ENCODE measurements at places on chromosomes 5 and 9. TPM values are rescaled to one million over a fixed set of nuclear protein-coding genes. Genes with fewer than 3 reads are reported as not detected.

DNA sequence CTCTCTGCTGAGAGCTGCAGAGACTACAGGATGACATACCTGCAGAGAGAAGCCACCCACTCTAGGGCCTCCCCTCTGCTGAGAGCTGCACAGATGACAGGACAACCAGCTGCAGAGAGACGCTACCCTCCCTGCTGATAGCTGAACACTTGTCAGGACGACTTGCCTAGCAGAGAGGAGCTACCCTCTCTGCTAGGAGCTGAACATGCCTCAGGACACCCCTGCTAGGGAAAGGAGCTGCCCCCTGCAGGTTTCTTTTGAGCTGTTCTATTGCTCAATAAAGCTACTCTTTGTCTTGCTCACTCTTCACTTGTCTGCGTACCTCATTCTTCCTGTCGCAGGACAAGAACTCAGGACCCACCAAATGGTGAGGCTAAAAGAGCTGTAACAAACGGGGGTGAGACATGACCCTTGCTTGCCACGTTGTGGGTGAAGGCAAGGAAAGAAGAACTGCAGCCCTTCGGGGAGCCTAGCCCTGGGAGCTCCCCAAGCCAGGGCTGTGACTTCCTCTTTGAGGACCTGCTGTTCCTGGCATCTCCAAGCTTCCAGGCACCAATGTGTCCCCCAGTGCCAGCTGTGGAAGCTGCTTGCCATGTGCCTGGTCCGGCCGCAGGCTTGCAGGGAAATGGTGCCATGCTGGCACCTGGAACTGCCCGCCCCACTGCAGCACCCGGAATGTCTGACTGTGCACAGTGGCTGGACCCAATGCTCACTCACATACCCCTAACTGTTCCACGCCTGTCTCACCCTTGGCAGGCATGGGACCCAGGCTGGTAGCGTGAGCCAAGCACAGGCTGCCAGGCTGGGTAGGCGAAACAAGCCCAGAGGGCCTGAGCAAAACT, 5.1 kb upstream of the TESK1 start:
- DNase-seq, result peak; percentile 24

The TMEM174 gene
- not detected for polyA plus RNA-seq

DNA sequence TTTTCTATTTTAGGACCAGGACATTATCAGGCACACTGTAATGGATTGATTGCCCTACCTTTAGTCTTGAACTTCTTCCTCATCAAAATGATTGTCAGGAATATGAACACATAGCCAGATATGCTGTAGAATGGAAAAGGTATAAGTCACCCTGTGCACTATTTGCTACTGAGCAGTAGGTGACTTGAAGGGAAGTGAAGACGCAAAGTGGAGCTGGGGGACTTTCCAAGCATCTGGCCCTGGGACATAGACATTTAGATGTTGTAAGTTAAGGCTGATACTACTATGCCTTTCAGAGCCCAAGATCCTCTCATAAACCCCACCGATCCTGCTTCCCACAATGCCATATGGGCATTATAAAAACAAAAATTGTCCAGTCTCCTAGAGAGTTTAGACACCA, 174.5 kb downstream of the DOCK8 start:
- no peak for DNase-seq

GRCh38 chr9:36572515-36573418, at the start of gene MELK:
Gene MELK, plus strand, starts transcription at chr9:36572895. Its CDS starts 8,787 bp downstream, at chr9:36581682.
- DNase-seq, result peak; percentile 95

The PLCXD3 gene
- polyA plus RNA-seq, result 1.6 TPM

GRCh38 chr9:105319202-105319813, 74.9 kb downstream of the SLC44A1 start:
- DNase-seq, result no peak

DNA sequence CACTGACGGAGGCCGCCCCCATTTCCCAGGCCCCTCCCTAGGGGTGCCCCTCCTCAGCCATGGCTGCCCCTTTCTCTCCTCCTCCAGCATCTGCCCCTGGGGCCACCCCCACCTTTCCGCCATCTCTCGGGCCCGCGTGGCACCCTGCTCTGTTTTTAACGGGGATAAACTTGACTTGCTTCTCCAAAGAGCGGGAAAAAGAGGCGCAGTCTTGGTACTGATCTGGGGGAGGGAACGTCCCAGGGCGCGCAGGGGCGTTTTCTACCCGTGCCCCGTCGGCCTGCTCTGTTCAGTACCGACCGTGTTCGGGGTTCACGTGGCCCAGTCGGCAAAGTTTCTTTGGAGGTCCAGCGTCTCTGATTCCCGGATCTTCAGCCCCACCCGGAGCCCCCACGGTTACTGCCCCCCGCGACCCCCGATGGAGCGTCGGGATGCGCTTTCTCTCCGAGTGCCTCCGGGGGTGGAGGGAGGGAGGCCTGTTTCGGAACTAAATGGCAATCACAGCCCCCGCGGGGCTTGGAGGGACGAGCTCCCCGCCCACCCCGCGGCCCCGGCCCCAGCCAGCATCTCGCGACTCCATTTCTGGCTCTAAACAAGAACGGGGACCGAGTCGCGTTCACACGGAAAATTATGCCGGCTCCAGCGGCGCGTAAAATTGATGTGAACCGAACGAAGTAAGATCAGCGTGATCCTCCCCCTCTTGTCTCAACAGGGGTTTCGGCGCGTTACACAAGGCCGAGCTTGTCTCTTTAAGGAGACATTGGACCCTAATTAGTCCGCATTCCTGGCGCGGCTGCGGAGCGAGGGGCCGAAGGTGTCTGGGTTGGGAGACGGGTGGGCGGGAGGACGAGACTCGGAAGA, 1.1 kb upstream of the TLE4 start:
- DNase-seq, result peak; percentile 60

GRCh38 chr5:90119531-90119971, 290.0 kb downstream of the CETN3 start:
- no peak for DNase-seq

- no peak for DNase-seq
Observed at GRCh38 chr5:168047669-168048111, 243.8 kb upstream of the WWC1 start.

The CXXC5 gene
- polyA plus RNA-seq, result 22.5 TPM

DNA sequence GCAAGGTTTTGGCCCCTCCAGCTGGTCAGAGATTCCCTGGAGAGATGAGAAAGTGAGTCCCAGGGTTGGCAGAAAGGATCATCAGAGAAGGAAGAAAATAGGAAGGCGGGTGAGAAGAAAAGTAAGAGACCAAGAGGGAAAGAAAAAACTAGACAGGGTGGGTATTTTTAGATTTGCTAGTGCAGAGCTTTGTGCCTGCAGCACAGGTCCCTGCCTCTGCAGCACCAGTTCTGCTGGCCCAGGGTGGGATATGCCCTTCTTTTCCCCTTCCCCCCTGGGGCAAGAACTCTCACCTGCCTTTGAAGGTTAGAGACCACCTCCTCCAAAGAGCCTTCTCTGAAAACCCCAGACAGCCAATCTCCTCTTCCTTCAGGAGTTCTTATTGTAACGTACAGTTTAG, 90.3 kb upstream of the EGFLAM start:
- no peak for DNase-seq

DNA sequence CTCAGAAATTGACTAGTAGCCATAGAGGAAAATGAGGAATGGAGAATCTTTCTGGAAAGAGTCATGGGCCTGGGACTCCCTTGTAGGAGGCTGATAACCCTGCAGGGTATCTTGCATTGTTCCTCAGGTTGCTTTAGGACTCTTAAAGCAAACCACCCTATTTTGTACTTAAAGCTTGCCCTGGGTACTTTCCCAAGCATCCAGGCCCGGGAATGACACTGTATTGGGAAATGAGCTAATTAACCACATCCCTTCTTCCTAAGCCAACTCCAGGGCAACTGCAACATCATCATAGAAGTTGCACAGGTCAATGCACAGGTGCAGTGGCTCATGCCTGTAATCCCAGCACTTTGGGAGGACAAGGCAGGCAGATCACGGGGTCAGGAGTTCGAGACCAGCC, 55.9 kb downstream of the UGCG start:
- no peak for DNase-seq

DNA sequence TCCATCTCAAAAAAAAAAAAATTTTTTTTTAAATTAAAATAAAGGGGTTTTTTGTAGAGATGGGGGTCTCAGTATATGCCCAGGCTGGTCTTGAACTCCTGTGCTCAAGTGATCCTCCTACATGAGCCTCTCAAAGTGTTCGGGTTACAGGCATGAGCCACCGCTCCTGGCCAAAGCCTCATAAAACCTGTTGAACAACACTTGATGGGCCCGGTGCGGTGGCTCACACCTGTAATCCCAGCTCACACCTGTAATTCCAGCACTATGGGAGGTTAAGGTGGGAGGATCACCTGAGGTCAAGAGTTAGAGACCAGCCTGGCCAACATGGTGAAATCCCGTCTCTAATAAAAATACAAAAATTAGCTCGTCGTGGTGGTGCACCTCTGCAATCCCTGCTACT, 7.7 kb upstream of the NPM1 start:
- DNase-seq, result no peak

DNA sequence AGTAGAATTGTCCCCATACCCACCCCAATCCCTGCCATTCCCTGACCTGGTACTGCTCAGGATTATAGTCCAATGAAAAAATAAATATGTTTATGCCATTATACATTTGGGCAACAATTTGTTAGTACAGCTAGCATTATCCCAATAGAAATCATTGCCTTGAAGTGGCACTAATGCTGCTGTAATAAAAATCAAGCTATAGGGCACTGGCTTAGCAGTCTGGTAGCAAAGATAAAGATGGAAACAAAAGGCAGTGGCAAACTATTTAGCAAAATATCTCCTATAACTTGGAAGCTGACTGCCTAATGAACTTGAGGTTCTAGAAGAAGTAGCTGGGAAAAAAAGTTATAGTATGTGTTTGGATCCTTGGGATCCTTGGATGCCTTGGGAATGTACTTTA, 2.2 kb upstream of the TOPORS start:
- no peak for DNase-seq

DNA sequence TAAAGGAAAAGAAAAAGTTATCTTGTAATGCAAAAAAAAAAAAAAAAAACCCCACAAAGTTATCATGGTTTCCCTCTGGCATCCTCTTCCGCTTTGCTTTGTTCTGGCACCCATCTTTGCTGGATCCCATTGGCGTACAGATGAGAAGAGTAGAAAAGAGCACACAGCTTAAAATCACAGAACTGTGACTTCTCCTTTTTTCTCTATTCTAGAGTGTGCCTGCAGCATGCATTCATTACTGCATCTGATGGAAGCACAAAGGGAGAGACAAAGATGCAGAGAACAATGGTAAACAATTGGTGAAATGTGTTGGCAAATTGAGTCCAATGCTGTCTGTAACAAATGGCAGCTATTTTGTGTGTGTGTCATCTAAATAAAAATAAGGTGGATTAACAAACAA, 440.8 kb upstream of the PIK3R1 start:
- no peak for DNase-seq

The OGN gene
- not detected for polyA plus RNA-seq

The HMMR gene
- polyA plus RNA-seq, result 38.4 TPM

The TXN gene
- polyA plus RNA-seq, result 1,222 TPM
